NCI-H1105 (cell line): ENCODE measurements at places on chromosomes 1 and 21.

GRCh38 chr1:222404710-222405109, 143.2 kb downstream of the HHIPL2 start:
- DNase-seq, result no peak

- no peak for DNase-seq
Measured at GRCh38 chr1:183484254-183484653, 12.0 kb downstream of the SMG7 start.

DNA sequence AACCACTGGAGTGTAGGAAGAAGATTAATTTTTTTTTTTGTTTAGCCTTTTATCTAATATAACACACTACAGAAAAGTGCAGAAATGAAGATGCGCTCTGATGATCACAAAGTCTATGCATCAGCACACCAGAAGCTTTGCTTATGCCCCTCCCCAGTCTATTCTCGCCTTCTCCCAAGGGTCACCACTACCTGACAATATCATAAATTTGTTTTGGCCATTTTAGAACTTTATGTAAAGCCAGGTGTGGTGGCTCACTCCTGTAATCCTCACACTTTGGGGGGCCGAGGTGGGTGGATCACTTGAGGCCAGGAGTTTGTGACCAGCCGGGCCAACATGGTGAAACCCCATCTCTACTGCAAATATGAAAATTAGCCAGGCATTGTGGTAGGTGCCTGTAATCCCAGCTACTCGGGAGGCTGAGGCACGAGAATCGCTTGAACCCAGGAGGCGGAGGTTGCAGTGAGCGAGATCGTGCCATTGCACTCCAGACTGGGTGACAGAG, 231.3 kb downstream of the FOXD2 start:
- no peak for DNase-seq

- no peak for DNase-seq
Measured at GRCh38 chr1:213724640-213725536, 262.9 kb upstream of the PROX1 start.

DNA sequence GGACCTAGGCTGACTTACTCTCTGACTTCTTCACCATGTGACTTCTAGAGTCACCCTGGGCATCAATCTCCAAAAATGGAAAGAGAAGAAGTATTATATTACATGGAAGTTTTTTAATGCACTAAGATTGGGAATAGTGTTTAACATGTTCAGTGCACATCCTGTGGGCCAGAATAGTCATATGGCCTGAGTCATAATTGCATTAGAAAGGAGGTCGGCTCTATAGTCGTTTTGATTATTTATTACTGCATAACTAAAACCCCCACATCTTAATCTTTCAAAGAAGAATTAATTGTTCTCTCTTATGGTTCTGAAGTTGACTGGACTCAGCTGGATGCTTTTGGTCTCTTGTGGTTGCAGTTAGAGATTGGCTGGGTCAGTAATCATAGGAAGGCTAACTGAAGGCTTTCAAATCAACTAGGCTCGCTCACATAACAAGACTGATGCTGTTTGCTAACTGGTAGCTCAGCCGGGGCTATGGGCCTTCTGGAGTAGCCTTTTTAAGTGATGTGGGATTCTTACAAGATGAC, 810.6 kb upstream of the ADGRL4 start:
- DNase-seq, result no peak

DNA sequence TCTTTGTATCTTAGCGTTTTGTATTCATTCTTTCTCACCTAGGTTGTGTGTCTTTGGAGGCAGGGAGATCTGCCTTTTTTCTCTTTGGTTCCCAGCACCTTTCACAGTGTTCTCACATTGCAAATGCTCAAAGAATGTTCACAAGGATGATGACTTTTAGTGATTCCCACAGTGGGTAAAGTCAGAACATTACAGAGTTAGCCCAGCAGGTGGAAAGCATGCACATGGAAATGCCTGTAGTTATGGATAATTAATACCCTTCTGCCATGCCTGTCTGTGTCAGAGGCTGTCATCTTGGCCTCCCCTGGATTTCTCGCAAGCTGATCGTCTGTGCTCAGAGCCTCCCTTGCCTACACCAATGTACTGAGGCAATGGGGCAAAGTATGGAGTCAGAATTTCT, 458.9 kb downstream of the LMO4 start:
- DNase-seq, result no peak

- no peak for DNase-seq
Measured at GRCh38 chr1:78122389-78122788, 76.6 kb downstream of the GIPC2 start.

DNA sequence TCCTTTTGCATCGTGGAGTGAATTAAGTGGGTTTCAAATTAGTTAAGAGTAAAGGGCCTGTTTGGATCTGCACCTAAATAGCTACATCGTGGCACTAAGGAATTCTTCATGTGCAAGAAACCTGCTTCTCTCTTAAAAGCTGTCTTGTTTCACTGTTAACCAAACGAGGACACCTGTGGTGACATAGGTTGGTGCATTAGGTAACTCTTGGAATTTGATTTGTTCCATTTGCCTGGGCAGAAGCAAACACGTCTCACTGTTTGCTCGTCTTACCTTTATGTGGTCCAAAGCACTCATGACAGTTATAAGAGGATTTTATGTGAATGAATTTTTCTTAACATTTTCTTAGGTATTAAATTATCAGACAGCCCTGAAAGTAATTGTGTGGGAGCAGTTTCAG, 60.9 kb downstream of the PRDM2 start:
- DNase-seq, result no peak

- no peak for DNase-seq
Measured at GRCh38 chr1:117275055-117275454, 64.3 kb upstream of the VTCN1 start.

- peak; percentile 62 for DNase-seq
Measured at GRCh38 chr1:205248793-205249601, 21.3 kb downstream of the TMCC2 start.

GRCh38 chr1:219465212-219466093, 147.5 kb downstream of the ZC3H11B start:
- DNase-seq, result no peak

DNA sequence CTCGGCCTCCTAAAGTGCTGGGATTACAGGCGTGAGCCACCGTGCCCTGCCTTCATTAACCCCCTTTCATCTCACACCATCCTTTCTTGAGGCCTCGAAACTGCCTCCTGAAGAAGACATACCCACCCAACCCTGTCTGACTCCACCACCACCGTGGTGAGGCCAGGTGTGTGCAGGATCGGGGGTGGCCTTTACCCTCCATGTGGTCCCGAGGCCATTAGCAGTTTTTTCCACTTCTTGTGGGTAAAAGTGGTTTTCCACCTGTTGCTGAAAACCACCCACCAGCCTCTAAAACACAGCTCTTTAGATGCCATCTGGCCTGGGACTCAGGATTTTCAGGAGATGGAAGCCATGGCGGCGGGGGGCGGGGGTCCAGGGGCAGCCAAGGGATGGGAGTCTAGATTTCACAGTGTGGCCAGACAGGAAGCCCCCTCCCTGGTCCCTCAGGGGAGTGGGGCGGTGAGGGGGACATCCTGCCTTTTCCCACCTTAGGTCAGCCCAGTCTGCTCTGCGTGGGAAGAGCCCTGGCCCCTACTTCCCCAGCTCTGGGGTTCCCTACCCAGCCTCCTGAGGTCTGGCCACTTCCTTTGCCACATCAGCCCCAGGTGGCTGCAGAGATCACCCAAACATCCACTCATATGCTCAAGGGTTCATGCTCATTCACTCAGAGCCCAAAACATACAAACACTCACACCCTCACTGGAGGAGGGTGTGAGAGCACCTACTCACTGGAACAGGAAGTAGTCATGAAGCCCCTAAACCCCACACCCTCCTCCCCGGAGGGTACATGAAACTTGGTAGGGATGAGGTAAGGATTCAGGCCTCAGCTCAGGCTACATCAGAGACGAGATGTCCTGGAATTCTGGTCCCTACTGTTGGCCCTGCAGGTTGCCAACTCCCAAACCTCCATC, 2.3 kb downstream of the FGR start:
- DNase-seq, result no peak

DNA sequence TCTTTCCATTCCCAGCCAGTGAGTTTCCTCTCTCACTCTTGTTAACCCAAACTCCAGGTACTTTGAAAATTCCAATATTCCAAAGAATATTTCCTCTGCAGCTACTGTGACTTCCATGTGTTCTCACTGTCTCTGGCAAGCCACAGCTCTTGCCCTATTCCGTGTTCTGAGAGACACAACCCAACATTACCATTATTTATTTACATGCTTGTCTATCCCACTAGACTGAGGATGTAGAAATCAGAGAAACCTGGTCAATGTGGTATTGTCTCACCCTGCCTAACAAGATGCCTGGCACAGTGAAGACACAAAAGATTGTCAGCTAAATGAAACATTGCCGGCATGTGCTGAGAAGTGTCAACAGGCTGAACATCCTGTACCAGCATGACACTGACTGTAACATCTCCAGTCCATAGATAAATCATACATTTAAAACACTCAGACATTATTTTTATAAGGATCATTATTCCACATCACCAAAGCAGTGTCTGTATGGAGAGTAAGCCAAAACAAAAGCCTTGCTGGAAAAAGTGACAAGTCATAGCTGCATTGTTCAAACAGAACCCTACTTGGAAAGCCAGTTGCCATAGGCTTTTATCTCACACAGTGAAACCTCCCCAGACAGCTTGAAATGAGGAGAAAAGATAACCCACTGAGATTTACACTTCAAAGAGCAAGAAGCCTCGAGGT, 72.3 kb downstream of the SIPA1L2 start:
- DNase-seq, result no peak

DNA sequence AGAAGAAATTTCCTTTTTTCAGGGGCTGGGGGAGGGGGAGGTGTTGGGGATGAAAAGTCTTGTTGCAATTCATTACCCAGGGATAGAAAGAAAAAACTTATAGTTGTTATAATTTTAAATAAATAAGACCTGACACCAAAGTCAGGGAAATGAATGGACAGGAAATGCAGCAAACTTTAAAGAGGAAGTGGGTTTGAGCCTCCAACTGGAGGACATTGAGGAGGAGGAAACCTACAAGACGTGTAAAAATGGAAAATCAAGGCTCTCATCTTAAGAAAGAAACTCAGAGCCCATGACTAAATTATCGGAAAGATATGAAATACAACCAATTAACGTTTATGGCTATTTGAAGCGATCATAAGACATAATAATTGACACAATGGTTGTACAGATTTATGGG, 54.4 kb downstream of the NIBAN1 start:
- no peak for DNase-seq

- DNase-seq, result no peak
Measured at GRCh38 chr1:73980324-73981040, 217.5 kb downstream of the LRRIQ3 start.
